ENCODE measurements at places on chromosomes 5 and 9.
A peak's percentile ranks its signal among the peaks of the same experiment; 100 is the strongest.

- DNase-seq, result peak; percentile 39
Observed at GRCh38 chr9:94656200-94656599, 16.9 kb upstream of the FBP1 start.

- DNase-seq, result no peak
Observed at GRCh38 chr9:16642421-16643109, 227.9 kb downstream of the BNC2 start.

DNA sequence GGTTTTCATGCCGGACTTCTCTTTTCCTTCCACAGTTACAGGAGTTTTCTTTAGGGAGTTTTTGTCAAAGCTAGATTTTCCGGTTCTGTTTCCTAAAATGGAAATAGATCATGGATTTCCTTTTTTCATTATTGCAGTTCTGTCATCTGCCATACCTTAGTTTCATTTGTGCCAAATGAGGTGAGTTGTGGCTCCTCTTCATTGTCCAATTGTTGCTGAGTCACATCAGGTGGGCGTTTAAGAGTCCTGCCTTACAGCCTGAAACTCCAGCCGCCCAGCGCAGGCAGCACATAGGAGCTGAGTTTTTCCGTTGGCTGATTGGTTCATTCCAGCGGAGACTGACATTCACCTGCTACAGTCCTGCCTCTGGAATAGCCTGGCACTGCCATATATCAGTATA, 14.1 kb downstream of the SLC25A25 start:
- no peak for DNase-seq

DNA sequence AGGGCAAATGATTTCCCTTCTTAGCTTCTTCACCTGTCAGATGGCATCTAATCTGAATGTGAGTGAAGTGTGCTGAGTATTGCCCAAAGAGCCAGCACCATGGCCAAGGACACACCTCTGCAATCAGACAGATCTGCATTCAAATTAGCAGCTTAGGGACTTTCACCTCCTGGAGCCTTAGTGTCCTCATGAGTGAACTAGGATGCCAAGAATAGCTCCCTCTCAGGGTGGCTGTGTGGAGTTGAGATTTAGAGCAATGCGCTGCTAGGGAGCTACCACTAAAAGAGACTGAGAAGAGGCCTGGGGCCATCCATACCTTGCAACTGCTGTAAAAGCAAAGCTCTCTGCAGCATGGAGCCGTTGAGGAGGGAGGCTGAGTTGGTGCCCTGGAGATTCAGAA, 1.4 kb downstream of the CIZ1 start:
- DNase-seq, result no peak

- DNase-seq, result no peak
Observed at GRCh38 chr9:108153416-108153815, 663.8 kb upstream of the KLF4 start.

DNA sequence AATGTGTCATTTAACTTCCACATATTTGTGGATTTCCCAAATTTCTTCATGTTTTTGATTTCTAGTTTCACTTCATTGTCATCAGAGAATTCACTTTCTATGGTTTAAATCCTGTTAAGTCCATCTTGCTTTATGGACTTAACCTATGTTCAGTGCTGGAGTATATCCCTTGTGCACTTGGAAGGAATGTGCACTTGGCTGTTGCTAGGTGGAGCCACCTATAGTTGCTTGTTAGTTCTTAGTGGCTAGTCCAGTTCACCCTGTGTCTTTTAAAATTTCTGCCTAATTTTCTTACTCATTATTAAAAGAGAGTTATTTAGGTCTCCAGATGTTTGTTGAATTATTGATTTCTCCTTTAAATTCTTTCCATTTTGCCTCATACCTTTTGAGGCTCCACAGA, 1472.5 kb upstream of the CDH6 start:
- no peak for DNase-seq

- DNase-seq, result peak; percentile 27
Observed at GRCh38 chr5:112174959-112175594, 244.0 kb downstream of the EPB41L4A start.

DNA sequence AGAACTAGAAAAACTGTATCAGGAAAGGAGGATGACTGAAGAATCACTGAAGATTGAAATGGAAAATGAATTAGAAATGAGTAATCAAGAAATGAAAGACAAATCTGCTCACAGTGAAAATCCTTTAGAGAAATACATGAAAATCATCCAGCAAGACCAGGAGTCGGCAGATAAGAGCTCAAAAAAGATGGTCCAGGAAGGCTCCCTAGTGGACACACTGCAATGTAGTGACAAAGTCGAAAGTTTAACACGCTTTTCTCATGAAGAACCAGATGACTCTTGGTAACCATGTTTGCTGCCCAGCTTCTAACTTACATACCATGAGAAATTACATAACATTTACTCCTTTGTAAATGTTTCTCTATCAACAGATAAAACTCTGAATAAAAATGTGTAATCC, 37.1 kb downstream of the CPLANE1 start:
- no peak for DNase-seq

- no peak for DNase-seq
Observed at GRCh38 chr5:157471709-157472108, 11.7 kb downstream of the NIPAL4 start.

GRCh38 chr5:150409638-150410523, 2.8 kb downstream of the CD74 start:
- peak; percentile 55 for DNase-seq

DNA sequence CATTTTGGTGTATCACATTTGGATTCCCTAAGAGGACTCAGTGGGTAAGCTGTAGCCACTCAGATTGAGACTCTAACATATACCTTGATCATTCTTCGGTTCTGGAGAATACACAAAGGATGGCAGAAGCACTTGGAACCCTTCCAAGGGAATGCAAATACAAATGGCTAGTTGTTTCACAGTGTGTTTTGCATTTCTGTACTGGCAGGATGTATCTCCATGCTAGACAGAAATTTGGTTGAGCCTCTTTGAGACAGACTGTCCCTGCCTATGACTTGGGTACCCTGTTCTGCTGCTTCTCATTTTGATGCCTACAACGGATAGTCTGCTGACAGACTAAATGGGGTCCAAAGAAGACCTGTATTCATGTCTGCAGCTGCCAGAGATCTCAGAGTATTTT, 273.5 kb downstream of the TMEM38B start:
- DNase-seq, result no peak

DNA sequence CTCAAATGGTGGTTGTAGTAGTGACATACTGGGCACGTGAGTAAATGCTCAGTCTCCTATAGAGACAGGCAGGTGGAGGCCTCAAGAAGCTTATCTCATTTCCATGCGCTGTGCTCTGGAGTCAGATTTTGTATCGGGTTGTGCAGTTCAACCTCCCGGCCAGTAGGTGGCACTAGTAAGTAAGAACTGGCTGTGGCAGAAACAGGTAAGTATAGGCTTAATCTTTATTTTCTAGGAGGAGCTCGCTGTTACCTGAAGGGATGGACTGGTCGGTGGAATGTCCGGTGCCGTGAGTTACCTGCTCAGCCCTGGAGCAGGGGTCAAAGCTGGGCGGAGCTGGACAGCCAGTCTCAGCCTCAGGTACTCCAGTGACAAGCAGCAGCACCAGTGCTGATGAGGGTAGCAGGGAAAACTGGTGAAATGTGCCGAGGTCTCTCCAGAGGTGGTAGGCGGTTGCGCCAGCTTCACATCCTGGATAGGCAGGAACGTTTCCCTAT, 880.1 kb upstream of the SEMA6A start:
- peak; percentile 28 for DNase-seq

All from CD4-positive, alpha-beta T cell treated with Interleukin-6 at 100 ng/mL for 8 hours (primary cell).